ENCODE measurements at places on chromosomes 6 and 20.

GRCh38 chr6:155328539-155329459, 14.5 kb upstream of the TFB1M start:
- no peak for DNase-seq

GRCh38 chr20:20493701-20494100, 125.8 kb downstream of the INSM1 start:
- DNase-seq = no peak

DNA sequence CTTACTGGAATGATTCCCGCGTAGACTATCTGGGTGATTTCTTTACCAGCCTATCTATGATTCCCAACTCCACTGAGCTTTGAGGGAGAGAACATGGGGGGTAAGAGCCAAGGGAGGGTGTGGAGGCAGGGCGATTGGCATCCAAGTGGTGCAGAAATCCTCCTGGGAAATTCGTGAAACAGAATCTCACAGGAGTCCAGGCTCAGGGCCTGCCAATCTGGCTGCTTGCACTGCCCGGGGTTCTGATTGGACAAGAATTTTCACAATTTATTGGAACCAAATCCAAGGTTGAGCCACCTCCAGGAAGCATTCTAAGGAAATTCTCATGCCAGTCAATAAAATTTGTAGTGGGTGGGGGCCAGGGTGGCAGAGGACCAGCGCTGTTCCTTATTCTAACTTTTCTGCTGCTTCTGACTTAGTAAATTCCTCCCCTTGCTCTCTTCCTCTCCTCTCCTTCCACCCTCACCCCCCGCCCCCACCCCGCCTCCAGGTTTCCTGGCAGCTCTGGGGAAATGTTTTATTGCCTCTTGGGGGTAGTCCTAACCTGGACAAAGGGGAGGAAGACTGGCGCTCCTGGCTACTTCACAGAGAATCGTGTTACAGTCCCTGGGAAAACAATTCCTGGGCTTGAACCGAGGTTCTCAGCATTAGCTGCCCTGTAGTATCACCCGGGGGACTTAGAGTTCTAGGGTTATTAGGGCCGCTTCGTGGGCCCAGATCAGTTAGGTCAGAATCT, 3.1 kb downstream of the BMP6 start:
- no peak for DNase-seq

GRCh38 chr6:131043902-131044447, 19.1 kb downstream of the EPB41L2 start:
- DNase-seq = no peak

DNA sequence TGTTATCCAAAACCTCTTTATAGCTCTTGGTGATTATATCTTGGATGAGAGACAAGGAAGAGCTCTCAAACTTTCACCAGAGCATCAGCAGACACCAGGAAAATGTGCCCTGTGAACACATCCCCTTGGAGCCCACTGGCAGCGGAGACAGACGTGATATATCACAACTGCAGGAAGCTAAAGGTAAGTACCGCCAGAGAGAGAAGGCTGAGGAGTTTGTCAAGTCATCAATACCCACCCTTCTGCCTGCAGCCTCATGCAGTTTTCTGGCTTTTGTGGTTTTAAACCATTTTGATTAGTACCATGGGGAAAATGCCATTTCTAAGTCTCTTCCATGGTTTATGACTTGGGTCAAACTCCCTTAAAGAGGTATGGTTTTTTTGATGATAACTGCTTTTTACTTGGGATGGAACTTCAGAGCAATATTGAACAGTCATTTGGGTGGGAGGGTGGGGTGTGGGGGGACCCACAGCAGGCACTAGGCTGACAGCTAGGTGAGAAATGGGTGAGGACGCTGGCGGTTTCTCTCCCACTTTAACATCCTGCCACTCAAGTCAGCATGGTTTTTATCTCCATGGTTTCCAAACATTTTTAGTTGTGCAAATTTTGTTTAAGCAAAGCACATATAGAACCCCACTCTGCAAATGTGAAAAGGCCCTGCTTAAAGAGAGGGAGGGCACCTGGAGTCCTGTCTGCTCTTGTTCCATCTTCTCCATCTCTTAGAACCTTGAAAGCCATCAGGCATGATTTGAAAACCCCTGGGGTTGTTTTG, 108.4 kb downstream of the SCML4 start:
- DNase-seq = no peak

DNA sequence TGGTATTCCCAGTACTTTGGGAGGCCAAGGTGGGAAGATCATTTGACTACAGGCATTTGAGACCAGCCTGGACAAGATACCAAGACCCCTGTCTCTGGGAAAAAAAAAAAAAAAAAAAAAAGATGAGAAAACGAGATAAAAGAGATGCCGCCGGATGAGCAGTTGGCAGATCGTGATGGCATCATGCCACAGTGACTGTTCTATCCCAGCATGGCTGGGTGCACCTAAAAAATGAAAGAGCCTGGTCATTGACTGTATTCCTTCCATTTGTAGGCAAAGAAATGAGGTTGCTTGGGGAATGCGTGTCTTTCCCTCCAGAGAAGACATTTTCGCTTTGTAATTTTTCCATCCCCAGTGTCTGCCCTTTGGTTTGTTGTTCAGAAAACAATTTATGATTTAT, 12.9 kb downstream of the AKAP12 start:
- DNase-seq = no peak

DNA sequence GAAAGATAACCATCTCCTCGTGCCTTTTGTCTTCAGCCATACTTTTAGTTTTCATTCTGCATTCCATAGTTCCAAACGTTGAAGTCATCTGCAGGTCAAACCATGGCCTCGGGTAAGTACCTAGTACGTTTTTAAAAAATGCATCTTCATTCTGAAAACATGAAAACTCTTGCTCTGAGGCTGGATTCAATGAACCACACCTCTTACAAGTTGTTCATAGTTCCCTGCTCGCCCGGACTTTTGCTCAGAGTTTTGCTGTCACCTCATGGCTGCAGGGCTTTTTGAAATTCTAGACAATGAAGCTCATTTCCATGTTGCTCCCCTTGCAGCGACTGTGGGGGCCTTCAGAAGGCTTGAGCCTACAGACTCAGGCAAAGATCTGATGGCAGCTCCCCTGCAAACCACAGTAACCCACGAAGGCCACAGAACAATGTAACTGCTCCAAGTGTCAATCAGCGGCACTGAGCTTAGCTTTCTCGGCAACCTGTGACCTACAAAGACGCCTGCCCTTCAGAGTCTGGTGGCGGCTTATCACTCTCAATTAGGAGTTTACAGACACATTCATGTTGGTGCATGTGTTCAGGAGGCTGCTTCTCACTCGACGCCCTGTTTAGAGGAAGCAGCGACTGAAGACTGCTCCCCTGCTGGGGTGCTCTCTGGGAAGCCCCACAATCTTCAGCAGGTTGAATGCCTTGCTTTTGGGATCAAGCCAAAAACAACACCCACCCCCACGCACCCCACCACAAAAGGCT, 61.2 kb downstream of the FOXC1 start:
- DNase-seq = no peak

GRCh38 chr20:46365487-46366220, 40.8 kb downstream of the ELMO2 start:
- DNase-seq = no peak

DNA sequence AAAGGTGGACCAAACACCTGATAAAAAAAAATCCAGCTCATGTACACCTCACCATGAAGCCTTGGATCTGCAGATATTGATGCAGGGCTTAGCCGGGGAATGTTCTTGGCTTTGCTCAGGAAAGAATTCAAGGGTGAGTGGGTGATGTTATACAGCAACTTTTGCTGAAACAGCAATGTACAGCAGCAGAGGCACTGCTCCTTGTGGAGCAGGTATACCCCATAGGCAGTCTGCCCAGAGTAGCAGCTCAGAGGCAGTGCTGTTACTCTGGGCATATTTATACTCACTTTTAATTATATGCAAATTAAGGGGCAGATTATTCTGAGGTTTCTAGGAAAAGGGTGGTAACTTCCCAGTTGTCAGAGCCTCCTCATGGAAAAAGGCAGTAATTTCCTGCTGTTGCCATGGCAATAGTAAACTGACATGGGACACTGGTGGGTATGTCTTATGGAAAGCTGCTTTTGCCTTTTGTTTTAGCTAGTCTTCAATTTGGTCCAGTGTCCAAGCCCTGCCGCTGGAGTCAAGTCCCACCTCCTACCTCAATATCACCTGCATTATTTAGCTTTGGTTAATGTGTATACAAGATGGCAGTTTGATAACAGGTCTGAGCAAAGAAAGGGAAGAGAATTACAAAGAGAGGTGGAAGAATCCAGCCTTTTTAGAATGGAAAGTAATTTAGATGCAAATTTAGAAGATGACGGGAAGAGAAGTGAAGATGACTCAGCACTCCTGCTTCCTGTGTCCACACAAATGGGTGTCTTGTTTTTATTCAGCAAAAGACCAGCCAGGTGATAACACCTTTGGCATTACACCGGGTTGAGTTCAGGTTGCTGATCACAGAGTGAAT, 110.1 kb upstream of the JAG1 start:
- DNase-seq = no peak

- DNase-seq = no peak
Observed at GRCh38 chr6:155240905-155241600, 22.8 kb upstream of the CLDN20 start.

GRCh38 chr6:4981761-4982160, 22.1 kb downstream of the RPP40 start:
- no peak for DNase-seq

GRCh38 chr6:52551483-52552277, 25.2 kb downstream of the TRAM2 start:
- no peak for DNase-seq

- peak; percentile 60 for DNase-seq
Observed at GRCh38 chr6:47242483-47243386, 67.0 kb downstream of the TNFRSF21 start.
